CD4-positive, CD25-positive, alpha-beta regulatory T cell (primary cell): ENCODE measurements at places on chromosomes 2 and 18. TPM values are rescaled to one million over a fixed set of nuclear protein-coding genes. Genes with fewer than 3 reads are reported as not detected.

IMPACT gene
- 14.7 TPM for polyA plus RNA-seq

FBXO15 gene
- 1.2 TPM for polyA plus RNA-seq

CPLX4 gene
- polyA plus RNA-seq, result not detected

ANKRD30B gene
- not detected for polyA plus RNA-seq

AQP4 gene
- not detected for polyA plus RNA-seq

ALLC gene
- polyA plus RNA-seq, result not detected

LOXL3 gene
- not detected for polyA plus RNA-seq

MMADHC gene
- polyA plus RNA-seq, result 200 TPM

RGPD4 gene
- polyA plus RNA-seq, result not detected

TTL gene
- polyA plus RNA-seq, result 6.3 TPM

DSG1 gene
- not detected for polyA plus RNA-seq

RAPGEF4 gene
- not detected for polyA plus RNA-seq

CUL3 gene
- 26.1 TPM for polyA plus RNA-seq

UGT1A8 gene
- not detected for polyA plus RNA-seq

MOGAT1 gene
- not detected for polyA plus RNA-seq

GALNT13 gene
- polyA plus RNA-seq, result not detected

HOXD13 gene
- not detected for polyA plus RNA-seq

SERPINB3 gene
- polyA plus RNA-seq, result not detected

DNA sequence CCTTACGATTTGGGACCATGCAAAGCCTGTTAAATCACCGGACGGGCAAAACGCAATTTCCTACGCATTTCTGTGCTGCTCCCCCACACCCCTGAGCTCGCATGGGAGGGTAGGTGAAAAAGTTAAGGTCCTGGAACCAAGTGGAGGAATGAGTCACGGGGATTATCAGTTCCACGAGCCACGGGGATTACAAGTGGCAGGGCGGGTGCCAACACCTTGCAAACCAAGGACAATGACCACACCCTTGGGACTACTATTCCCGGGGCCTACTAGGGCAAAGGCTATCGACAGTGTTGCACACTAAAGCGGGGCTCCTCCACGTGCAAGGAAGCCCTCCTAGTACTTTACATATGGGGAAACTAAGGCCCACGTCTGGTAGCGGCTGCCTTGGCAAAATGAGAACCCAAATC lies 447 bp downstream of the RETSAT start:
- peak; percentile 3 for DNase-seq

GRCh38 chr18:8844721-8845148 lies 139.4 kb downstream of the MTCL1 start:
- DNase-seq, result no peak

DNA sequence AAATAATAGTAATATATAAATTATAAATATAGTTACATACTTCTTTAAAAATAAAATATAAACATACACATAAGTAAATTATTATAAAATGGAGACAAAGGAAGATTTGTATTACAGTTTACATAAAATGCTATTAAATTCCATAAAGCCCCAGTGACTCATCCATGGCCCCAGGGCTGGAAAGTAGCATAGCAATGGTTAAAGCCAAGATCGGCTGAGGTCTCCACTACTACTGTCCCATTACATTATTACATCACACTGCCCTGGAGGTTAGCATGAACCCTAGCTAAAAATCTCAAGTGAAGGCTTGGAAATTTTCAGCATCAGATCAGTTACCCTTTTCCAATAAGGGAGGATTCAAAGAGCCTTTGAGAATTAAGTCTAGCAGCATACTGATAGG lies 936.2 kb downstream of the DSC3 start:
- DNase-seq, result no peak

DNA sequence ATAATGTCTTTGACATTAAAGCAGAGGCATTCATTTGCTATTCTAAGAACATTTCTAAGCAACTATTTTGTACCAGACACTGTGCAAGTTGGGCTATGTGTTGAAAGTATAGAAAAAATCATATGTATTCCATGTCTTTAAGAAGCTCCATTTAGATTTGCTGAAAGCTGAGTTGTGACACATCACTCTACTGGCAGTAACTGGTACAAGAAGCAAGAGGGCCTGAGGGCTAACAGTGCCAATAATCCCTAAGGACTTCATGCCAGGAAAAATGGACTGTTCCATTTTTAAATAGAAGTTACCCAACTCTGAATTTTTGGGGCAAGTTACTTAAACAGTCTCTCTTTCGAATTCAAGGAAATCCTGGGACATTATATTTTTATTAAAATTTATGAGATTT lies 178.7 kb downstream of the SRBD1 start:
- DNase-seq, result no peak

- DNase-seq, result no peak
Observed at GRCh38 chr2:33497221-33497650, 20.8 kb downstream of the RASGRP3 start.

DNA sequence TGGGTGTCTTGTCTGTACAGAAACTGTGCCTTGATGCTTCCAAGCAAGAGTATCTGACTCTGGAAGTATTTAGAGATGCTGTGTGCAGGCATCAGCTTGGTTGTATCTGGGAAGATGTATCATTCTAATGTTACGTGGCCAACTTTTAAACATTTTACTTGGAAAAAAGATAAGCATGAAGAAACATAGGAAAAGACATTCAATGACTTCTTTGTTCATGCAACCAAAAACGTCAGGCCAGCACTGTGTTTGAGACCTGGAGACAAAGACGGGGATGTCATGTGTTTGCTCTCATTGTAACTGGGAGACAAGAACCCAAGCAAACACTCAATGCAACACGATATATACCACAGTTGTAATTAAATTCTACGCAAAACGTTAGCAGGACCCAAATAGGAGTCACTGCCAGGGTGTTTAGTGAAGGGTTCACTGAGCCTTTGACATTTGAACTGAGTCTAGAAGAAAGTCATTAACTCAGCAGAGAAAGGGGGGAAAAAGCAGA lies 8.9 kb upstream of the SESTD1 start:
- DNase-seq, result no peak

DNA sequence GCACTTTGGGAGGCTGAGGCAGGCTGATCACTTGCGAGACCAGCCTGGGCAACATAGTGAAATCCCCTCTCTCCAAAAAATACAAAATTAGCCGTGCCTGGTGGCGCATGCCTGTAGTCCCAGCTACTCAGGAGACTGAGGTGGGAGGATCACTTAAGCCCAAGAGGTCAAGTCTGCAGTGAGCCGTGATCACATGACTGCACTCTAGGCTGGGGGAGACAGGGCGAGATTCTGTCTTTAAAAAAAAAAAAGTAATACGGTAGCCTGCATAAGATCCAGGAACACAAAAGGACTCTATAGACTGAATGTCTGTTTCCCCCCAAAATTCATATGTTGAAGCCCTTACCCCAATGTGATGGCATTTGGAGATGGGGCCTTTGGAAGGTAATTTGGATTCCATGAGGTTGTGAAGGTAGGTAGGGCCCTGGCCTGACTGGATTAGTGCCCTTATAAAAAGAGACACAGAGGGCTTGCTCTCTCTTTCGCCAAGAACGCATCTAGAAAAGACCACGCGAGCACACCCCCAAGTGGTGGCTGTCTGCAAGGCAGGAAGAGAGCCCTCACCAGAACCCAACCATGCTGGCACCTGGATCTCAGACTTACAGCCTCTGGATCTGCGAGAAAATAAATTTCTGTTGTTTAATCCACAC lies 17.0 kb downstream of the MBOAT2 start:
- no peak for DNase-seq

DNA sequence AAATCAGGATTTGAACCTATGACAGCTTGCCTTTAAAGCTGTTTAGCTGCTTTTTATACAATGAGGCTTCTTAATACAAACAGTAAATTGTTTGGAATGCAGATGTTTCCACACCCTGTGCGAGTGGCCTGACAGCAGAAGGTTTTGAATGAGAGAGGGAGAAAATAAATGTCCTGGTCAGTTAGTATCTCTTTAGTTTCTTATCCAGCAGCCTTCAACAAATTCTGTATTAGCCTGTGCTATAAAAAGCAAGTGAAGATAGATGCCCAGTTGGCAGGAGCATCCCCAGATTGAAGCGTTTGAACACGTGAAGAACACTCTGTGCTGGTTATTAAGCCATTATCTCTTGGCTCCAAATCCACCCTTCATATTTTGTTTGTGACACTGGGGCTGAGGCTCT lies 70.6 kb downstream of the CERS6 start:
- no peak for DNase-seq

GRCh38 chr2:35447215-35447614 lies 908.4 kb upstream of the CRIM1 start:
- DNase-seq, result no peak

- no peak for DNase-seq
Observed at GRCh38 chr2:118970396-118971135, 28.6 kb downstream of the MARCO start.

DNA sequence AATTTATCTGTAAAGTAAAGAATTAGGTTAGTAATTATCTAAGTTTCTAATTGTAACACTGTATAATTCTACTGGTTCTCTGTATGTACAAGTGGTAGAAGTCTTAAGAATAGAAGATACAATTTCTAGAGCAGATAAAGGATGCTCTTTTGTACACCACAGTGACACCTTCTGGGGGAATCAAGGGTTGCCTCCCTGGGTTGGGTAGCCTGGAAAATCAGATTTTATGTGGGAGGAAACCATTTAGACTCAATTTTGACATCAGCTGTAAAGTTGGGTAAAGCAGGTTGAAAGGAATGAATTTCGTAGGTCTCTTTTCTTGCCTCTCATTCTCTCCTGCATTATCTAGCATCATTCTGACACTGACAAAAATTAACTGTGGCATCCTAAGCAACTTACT lies 354.8 kb downstream of the DCC start:
- no peak for DNase-seq

- no peak for DNase-seq
Observed at GRCh38 chr2:54226260-54226659, 29.8 kb downstream of the TSPYL6 start.

GRCh38 chr2:109513230-109513629 lies 100.5 kb downstream of the SEPTIN10 start:
- DNase-seq, result no peak

GRCh38 chr18:50080932-50081560 lies 113.9 kb downstream of the MYO5B start:
- DNase-seq, result no peak
